Skin of body (tissue), 3 donors: ENCODE measurements at places on chromosomes 5 and 9. TPM values are rescaled to one million over a fixed set of nuclear protein-coding genes. Genes with fewer than 3 reads are reported as not detected.

CD72 gene
- 1.6 TPM for total RNA-seq

ARL10 gene
- total RNA-seq: 12.3 TPM

SPATA9 gene
- 2.3 TPM for total RNA-seq

DEPDC1B gene
- total RNA-seq: 6.7 TPM

TUT7 gene
- total RNA-seq: 51.1 TPM

SAPCD2 gene
- total RNA-seq: 5.8 TPM

CLIC3 gene
- 12.7 TPM for total RNA-seq

- DNase-seq: no peak
Observed at GRCh38 chr5:14066326-14066725, 76.8 kb upstream of the TRIO start.

GRCh38 chr5:76000582-76000981 is 82.6 kb upstream of the SV2C start:
- DNase-seq: no peak

DNA sequence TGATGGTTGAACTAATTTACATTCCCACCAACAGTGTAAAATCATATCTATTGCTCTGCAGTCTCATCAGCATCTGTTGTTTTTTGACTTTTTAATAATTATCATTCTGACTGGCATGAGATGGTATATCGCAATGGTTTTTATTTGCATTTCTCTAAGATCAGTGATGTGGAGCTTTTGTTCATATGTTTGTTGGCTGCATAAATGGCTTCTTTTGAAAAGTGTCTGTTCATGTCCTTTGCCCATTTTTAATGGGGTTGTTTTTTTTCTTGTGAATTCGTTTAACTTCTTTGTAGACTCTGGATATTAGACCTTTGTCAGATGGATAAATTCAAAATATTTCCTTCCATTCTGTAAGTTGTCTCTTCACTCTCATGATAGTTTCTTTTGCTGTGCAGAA is 115.2 kb upstream of the CDH12 start:
- no peak for DNase-seq

DNA sequence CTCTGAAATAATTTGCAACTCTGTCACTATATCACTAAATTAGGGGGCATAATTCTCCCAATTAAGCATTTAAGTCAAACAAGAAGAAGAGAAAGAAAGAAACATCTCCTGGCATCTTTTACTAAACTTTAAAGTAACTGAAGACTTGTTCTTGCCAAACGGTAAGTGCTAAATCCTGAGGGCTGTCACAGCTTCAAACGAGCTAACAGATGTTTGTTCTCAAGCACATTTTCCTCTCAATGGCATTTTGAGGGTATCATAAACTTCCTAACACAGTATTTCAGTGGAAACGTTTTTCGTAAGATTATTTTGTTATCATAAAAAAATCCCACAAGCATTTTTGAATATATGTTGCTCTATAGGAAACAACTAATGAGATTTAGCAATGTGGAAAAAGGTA is 169.5 kb upstream of the TAS2R1 start:
- no peak for DNase-seq

DNA sequence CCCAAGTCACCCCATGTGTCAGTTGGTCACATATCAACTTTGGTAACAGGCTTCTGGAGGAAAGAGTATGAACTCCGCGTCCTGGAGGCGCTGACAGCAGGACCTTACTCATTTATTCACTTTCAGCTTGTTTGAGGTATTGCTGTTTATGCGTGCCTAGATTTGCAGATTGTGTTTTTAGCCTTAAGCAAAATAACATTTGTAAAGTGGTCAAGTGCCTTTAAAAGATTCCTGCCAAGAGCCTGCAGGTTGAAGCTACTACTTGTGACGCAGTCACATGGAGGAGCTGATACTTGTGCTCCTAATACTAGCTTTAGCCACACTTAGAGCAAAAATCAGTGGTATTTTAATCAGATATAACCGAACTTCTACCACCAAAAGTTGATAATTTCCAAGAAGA is 351.3 kb downstream of the ADGRV1 start:
- no peak for DNase-seq

DNA sequence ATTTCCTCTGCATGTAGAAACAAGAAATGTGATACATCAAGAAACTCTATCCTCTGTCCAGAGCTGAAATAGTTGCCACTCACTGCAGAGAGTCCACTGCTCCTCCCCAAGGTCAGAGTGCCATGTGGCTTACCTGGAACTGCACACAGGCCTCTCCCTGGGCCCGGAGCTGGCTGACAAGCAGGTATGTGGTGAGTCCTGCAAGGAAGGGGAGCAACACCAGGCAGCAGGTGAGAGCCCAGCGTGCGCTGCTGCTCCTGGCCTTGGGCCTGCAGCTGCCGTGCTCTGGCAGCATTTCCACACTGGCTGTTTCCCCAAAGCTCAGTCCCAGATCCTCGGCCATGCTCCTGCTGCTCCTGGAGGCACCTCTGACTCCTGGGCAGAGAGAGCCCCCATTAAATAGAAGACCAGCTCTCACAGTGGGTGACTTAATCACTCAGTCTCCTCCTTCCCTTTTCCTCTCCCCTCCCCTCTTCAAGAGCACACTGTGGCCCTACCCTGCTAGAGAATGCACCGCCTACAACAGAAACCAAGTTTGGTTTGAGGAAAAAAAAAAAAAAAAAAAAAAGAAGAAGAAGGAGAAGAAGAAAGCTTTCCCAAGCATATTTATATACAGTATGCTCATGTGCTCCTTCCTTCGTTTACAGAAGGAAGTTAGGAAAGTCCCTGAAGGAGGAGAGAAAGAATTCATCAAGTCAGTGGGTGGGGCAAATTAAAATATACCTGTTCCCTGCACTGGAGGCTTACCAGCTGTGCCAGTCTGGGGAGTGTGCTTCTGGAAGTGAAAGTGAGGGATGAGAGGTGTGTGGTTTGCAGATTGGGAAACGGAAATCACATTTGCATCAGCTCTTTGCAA is at the start of gene TNFSF15:
Gene TNFSF15 (minus strand): TSS at position 370 of the 856 bp plus-strand sequence. CDS start 27 bp downstream, at position 343.
- no peak for DNase-seq

DNA sequence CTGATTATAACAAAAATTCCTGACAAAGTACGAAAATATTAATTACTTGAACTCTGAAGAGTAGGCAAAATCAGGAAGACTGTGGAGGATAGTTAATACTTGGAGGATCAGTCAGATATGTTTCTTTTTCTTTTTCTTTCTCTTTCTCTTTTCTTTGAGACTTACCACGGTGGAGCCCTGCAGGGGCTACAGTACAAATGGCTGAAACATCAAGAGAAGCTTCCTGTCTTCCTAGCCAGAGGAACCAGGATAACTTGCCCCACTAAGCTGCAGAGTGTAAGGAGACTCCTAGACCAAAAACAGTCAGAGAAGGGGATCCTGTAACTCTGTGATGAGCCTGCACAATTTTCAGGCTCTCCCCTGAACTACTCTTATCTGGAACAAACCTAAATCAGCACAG is 324.6 kb upstream of the TYRP1 start:
- DNase-seq: no peak

DNA sequence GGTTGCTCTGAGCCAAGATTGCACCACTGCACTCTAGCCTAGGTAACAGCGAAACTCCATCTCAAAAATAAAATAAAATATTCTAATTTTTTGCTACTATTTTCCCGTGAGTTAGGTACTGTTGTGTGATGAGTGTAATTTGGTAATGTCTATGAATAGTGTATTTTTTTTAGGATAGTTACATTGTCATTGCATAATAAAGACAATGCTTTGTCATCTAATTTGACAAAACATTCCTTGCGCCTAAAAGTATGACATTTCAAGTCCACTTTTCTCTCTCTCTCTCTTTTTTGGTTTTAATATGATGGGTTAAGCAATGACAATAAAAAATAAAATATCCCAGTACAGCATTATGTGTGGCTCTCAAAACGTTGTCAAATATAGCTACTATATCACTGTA is 29.3 kb downstream of the UBE2R2 start:
- no peak for DNase-seq

- DNase-seq: no peak
Observed at GRCh38 chr9:136075134-136075841, 19.8 kb downstream of the NACC2 start.

GRCh38 chr5:34045996-34046395 is 3.0 kb upstream of the C1QTNF3 start:
- DNase-seq: no peak

GRCh38 chr5:170518277-170518676 is 14.5 kb downstream of the KCNIP1 start:
- no peak for DNase-seq

GRCh38 chr9:81088341-81088740 is 601.0 kb downstream of the TLE1 start:
- no peak for DNase-seq

GRCh38 chr9:14220256-14220655 is 93.7 kb downstream of the NFIB start:
- DNase-seq: no peak

- DNase-seq: no peak
Observed at GRCh38 chr5:176131771-176132170, 106.5 kb upstream of the SIMC1 start.

- DNase-seq: peak; percentile 98
Observed at GRCh38 chr5:43121233-43121912, 659 bp downstream of the ZNF131 start.

GRCh38 chr9:125028041-125028440 is 87.2 kb upstream of the GOLGA1 start:
- no peak for DNase-seq

DNA sequence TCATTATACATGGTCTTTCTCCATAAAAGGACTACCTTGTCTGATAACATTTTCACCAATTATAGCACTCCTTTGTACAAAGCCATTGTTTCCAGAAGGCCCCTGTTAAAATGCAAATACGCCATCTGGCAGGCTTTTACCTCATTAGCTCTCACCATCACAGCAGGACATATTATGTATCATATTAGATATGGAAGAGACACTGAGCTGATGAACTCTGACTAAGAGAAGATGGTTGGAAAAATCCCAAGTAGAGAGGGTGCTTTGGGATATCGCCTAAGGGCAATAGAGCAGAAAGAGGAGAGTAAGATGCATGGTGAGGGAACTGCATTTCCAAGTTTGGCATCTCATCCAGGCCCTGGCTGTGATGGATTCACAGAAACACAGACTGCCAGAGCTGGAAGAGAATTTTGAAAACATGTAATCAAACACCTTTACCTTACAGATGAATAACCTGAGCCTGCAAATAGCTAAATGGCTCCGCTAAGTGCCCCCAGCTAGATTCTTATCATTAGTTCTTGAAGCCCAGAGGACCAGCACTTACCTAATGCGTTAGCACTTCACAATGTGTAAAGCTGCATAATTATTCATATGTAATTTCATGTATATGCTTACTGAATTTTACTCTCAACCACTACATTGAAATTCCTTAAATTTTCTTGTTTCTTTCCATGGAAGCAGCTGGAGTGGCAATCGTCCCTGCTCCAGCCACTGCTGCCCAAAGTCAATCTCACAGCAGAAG is 393.6 kb upstream of the IZUMO3 start:
- DNase-seq: no peak

- DNase-seq: no peak
Observed at GRCh38 chr9:136061405-136061804, 33.7 kb downstream of the NACC2 start.

GRCh38 chr5:1155191-1156032 is 43.5 kb upstream of the SLC12A7 start:
- no peak for DNase-seq

GRCh38 chr5:68383888-68384310 is 168.3 kb downstream of the PIK3R1 start:
- no peak for DNase-seq

DNA sequence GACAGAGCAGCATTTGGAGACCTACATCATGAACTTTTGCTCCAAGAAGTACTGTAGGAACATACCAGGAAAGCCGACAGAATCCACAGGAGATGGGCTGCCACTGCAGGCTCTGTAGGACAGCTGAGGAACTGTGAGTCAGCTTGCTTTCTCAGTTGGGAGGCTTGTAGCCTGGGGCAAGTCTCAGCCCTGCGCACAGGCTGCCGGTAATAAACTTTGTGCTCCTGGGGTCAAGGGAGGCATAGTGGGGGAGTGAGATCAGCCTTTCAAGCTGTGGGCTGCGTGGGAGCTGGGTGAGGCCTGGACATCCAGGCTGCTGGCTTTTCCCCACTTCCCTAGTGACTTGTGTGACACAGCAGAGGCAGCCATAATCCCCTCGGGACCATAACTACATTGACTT is 718.0 kb upstream of the CDH10 start:
- no peak for DNase-seq

GRCh38 chr5:141496038-141496437 is 7.2 kb downstream of the PCDHGC5 start:
- DNase-seq: peak; percentile 73

DNA sequence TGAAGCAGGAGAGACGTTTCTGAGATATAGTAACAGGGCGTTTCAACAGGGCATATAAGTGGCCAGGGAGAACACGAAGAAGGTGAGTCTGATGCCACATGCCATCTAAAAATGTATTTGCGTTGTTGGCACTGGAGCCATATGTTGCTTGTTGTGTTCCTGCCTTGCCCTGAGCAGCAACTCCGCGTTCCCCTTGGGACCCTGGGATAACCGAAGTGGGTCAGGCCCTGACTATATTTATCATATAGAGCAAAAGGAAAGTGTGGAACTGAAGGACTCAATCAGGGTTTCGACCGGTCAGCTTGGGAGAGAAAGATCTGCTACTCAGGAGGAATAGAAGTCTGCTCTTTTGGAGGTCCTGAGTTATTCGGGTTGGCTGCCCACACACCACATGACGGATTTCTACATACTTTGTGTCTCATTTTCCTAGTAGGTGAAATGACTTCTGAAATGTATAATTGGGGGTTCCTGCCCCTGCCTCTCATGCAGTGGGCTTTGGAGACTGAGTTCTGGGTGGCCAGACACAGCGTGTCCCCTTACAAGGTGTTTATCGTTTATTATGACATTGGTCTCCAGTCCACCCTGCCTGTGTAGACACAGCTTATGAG is 3.0 kb downstream of the STC2 start:
- no peak for DNase-seq

DNA sequence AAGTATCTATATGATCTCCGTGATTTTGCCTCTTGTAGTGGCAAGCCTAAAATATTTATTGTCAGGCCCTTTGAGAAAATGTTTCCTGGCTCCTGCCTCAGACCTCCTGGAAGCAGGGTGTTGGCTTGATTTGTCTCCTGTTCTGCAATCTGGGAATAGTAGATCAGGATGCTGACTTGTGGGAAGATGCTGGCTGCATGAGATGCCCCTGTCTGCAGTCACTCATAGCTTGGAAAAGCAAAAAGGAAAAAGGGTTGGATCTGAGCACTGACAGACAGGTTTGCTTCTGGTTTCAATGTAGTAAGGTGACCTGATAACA is 16.7 kb downstream of the TJP2 start:
- DNase-seq: peak; percentile 11

DNA sequence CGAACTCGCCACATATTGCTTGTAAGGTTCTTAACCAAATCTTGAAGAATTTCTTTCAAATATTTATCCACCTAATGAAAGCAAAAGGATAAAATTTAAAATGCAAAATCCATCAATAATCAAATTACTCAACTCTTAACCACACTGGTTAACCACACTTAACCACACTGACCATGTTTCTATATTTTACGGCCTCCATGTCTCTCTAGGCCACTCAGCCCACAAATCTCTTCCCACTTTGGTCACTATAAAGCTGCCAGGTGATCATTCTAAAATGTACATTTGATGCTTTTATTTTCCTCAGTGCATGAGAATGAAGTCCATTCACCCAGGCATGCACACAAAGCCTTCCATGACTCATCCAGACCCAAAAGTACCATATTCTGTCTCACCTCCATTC is 56.4 kb upstream of the OR2K2 start:
- no peak for DNase-seq

- DNase-seq: no peak
Observed at GRCh38 chr9:38393128-38393796, 760 bp downstream of the ALDH1B1 start.

GRCh38 chr9:116550696-116551436 is 136.2 kb upstream of the TRIM32 start:
- peak; percentile 46 for DNase-seq

GRCh38 chr9:112890106-112891081 is at the start of gene SLC46A2:
Gene SLC46A2, minus strand, starts transcription at chr9:112890876. Its CDS starts 195 bp downstream, at chr9:112890681.
- no peak for DNase-seq

- peak; percentile 86 for DNase-seq
Observed at GRCh38 chr9:127388037-127388855, 8.7 kb upstream of the SLC2A8 start.
